Uterus (tissue), 4 donors: ENCODE measurements at places on chromosomes 4 and X.

GRCh38 chr4:142554412-142554811, 291.7 kb downstream of the INPP4B start:
- H3K4me3 ChIP-seq: no peak overlapping the region
- no peaks in the 10 kb centered on the region for H3K36me3 ChIP-seq
- H3K4me1 ChIP-seq: no peaks in the 10 kb centered on the region
- H3K27ac ChIP-seq: no peak overlapping the region

DNA sequence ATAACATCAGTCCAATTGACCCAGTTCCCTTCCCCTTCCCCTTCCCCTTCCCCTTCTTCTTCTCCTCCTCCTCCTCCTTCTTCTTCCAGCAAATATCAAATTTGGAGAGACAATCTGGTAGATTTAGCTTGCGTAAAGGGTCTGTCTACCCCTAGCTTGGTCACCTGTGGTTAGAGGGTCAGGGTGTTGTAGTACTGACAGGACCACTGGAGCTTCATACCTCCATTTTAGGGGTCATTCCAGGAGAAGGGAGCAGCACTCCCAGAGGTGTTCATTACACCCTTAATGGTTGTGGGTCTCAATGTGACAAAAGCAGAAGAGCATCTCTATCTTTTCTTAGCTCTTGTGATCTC, 3.7 kb upstream of the FGB start:
- no peaks in the 10 kb centered on the region for H3K36me3 ChIP-seq
- H3K4me3 ChIP-seq: no peak overlapping the region
- H3K27ac ChIP-seq: no peak overlapping the region
- no peaks in the 10 kb centered on the region for H3K4me1 ChIP-seq
- DNase-seq: no peak

GRCh38 chrX:63809173-63809572, 24.2 kb upstream of the ARHGEF9 start:
- H3K36me3 ChIP-seq: no peaks in the 10 kb centered on the region
- no peak for DNase-seq
- no peaks in the 10 kb centered on the region for H3K4me1 ChIP-seq
- no peak overlapping the region for H3K4me3 ChIP-seq

DNA sequence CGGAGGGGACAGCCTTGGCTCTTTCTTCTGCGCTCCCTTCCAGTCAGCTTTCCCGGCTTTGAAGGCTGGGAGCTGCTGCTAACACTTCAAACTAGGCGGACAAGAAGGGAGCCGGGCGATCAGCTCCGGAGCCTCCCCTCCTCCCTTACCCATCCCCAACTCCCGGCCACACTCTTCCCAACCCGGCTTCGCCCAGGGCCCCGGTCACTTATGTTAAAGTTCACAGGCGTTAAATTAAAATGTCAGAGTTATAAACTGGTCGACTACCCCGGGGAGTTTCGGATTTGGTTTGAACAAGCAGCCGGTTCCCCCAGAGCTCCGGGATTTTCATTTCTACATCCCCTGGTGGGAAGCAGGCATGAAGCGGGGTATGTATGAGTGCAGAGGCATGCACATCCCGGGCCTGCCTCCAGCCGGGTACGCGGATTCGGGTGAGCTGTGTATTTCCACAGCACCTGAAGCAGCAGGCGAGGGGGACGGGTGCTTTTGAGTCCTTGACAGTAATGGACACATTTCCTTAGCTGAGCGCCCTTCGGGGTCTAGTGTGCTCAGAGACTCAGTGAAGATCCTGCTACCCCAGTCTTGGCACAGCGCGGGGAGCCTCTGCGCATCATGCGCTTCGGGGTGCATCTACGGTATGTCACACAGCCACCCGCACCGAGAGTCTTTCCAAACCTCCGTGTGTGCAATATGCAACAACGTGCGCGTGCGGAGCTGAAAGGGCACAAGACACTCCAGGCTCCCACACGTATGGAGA, 880 bp downstream of the UNC5C start:
- H3K4me1 ChIP-seq: no peaks in the 10 kb centered on the region
- DNase-seq: peak; percentile 54
- peak overlapping the region; percentile 85 for H3K27ac ChIP-seq
- no peaks in the 10 kb centered on the region for H3K27me3 ChIP-seq
- no peaks in the 10 kb centered on the region for H3K36me3 ChIP-seq

DNA sequence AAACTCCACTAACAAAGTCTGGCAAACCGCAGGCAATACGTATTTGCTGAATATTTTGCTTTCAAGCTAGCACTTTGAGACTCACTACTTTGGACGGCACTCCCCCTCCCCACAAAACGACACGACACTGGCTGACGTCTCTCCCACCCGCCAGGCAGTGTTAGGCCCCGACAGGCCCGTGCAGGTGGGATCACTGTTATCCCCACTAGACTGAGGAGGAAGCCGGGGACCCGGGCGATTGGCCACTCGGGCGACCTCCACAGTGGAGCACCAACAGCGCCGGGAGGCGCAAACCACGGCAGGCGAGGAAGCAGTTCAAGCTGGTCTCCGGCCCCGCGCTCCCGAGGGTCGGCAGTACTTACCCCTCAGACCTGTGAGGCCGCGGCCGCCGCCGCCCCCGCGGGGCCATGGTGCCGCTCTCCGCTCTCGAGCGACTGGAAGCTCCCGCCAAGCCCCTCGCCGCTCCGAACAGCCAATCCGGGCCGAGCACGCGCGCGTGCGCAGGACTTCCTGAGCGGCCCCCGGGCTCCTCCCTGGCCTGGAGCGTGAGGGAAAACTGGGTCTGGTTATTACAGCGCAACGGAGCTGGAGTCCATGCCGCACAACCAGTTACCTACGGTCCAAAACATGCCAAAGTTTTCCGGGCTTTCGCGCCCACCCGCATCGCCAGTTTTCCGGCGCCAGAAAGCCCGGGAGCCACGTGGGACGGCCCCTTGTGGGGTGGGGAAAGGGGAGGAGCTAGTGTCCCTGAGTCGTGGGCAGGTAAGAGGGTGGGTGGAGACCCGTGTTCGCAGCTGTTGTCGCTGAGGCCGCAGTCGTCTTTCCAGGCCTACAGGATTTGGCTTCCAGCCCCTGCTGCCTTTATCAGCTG, at the start of gene CENPU:
CENPU (minus strand) TSS at position 443 of the 871 bp plus-strand sequence; CDS start at position 409, 34 bp downstream.
- H3K4me3 ChIP-seq: peak within 1 kb of the TSS; percentile 60
- H3K27me3 ChIP-seq: peaks cover 2% of the 10 kb centered on the region
- H3K4me1 ChIP-seq: no peaks in the 10 kb centered on the region
- DNase-seq: peak; percentile 97
- no peaks in the 10 kb centered on the region for H3K36me3 ChIP-seq

DNA sequence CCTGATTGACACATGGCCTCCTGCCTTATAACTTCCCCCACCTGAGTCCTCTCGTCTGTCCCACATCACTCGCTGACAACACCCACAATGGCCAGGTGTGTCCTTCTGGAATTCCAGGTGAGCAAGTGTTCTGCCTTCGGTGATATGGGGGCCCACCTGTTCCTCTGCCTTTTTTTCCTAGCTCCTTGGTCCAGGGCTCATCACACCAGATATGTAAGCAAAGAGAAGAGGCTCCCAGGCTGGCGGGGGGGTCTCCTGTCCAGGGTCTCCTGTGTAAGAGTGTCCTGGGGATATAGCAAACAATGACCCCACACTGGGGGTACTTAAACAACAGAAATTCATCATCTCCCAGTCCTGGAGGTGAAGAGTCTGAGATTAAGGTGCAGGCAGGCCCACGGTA, 25.2 kb downstream of the P2RY8 start:
- no peaks in the 10 kb centered on the region for H3K4me1 ChIP-seq
- H3K27me3 ChIP-seq: no peaks in the 10 kb centered on the region
- no peak for DNase-seq
- no peak overlapping the region for H3K4me3 ChIP-seq
- H3K36me3 ChIP-seq: no peaks in the 10 kb centered on the region
- H3K27ac ChIP-seq: no peak overlapping the region

GRCh38 chr4:156892805-156893204, 78.8 kb downstream of the PDGFC start:
- no peak overlapping the region for H3K27ac ChIP-seq
- H3K27me3 ChIP-seq: no peaks in the 10 kb centered on the region
- H3K4me3 ChIP-seq: no peak overlapping the region
- no peaks in the 10 kb centered on the region for H3K4me1 ChIP-seq
- H3K36me3 ChIP-seq: no peaks in the 10 kb centered on the region

DNA sequence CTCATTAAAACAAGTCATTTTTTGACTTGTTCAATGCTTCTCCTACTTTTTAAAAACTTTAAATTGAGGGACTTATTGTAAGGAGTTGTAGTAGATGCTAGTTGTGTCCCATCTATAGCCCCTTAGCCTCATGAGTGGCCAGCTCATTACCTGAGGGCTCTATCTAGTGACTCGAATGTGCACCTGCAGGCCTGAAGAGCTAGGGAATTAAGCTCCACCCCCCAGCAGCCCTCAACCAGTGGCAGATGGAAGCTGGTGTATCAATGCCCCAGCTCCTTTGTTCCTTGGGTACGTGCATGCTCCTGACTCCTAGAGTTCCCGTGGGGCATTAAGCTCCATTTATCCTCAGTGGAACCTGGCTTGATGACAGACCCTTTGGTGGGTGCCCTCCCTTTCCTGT, 146.7 kb upstream of the FAM9B start:
- H3K27me3 ChIP-seq: no peaks in the 10 kb centered on the region
- DNase-seq: no peak

GRCh38 chr4:74658116-74658515, 136.2 kb downstream of the BTC start:
- H3K4me1 ChIP-seq: no peaks in the 10 kb centered on the region
- no peaks in the 10 kb centered on the region for H3K36me3 ChIP-seq
- no peak overlapping the region for H3K4me3 ChIP-seq
- no peak for DNase-seq
- H3K27ac ChIP-seq: no peak overlapping the region

- no peaks in the 10 kb centered on the region for H3K27me3 ChIP-seq
- peak; percentile 12 for DNase-seq
These were observed 977 bp downstream of the MAGEE1 start for GRCh38 chrX:76428243-76429130.

- no peaks in the 10 kb centered on the region for H3K36me3 ChIP-seq
- peak overlapping the region; percentile 90 for H3K27ac ChIP-seq
- no peaks in the 10 kb centered on the region for H3K27me3 ChIP-seq
- H3K4me3 ChIP-seq: peak overlapping the region; percentile 88
- H3K4me1 ChIP-seq: peaks cover 9% of the 10 kb centered on the region
These were observed 22.7 kb downstream of the FABP2 start for GRCh38 chr4:119299260-119299671.
